ENCODE measurements at places on chromosomes 2 and 18. TPM values are rescaled to one million over a fixed set of nuclear protein-coding genes. Genes with fewer than 3 reads are reported as not detected.

DNA sequence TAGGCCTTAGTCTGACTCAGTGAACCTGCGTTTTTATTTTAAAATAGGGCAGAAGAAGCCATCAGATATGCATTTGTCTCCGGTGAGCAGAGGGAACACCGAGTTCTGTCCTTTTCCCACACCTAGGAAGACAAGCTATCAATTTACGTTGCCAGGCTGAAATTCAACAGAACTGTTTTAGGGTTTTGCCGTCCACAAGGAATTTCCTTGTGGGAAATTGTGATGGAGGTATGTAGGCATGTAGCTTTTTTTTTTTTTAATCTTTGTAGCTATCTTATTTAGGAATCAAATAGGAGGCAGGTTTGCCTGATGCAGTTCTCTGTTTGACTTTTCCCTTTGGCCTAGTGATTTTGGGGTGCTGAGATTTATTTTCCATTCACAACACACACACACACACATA, 62.0 kb upstream of the ASAP2 start:
- no peak for DNase-seq
- H3K27me3 ChIP-seq, result peaks cover 12% of the 10 kb centered on the region
- H3K36me3 ChIP-seq, result no peaks in the 10 kb centered on the region
- peaks cover 2% of the 10 kb centered on the region for H3K4me1 ChIP-seq
- H3K4me3 ChIP-seq, result no peak overlapping the region
- H3K27ac ChIP-seq, result no peak overlapping the region

TBC1D8 gene
- total RNA-seq, result 14.6 TPM

GRCh38 chr2:98556344-98557033, 51.8 kb downstream of the COA5 start:
- H3K4me3 ChIP-seq, result no peak overlapping the region
- no peaks in the 10 kb centered on the region for H3K4me1 ChIP-seq
- H3K27ac ChIP-seq, result no peak overlapping the region
- peaks cover 5% of the 10 kb centered on the region for H3K27me3 ChIP-seq

CAPN14 gene
- 0.25 TPM for total RNA-seq

DNA sequence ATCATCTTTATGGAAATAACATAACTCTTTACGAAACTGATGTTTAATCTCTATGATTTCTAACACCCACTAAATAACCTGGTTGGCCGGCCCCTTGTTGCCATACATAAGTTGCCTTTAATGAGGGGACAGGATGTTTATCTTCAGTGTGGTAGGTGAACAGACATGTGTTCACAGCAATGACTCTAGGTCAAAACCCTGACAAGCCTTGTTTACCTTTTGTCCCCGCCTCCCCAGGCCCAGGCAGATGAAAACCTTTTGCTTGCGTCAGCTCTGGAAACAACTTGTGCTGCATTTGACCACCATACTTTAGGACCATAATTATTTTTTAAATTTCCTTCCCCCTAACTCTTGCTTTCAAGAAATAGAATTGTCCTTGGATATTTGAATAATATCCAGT, 2.9 kb upstream of the DSG4 start:
- H3K36me3 ChIP-seq, result no peaks in the 10 kb centered on the region
- H3K4me3 ChIP-seq, result no peak overlapping the region
- H3K4me1 ChIP-seq, result no peaks in the 10 kb centered on the region
- no peak for DNase-seq
- H3K27ac ChIP-seq, result no peak overlapping the region

- no peak overlapping the region for H3K4me3 ChIP-seq
- H3K4me1 ChIP-seq, result no peaks in the 10 kb centered on the region
- no peak overlapping the region for H3K27ac ChIP-seq
These were observed 55.9 kb downstream of the ALK start for GRCh38 chr2:29865512-29865911.

COX7A2L gene
- 98.8 TPM for total RNA-seq

- no peaks in the 10 kb centered on the region for H3K36me3 ChIP-seq
- no peak for DNase-seq
- no peak overlapping the region for H3K27ac ChIP-seq
- H3K27me3 ChIP-seq, result no peaks in the 10 kb centered on the region
- peaks cover 5% of the 10 kb centered on the region for H3K4me1 ChIP-seq
- H3K4me3 ChIP-seq, result no peak overlapping the region
These were observed 48.4 kb downstream of the MAP2 start for GRCh38 chr2:209472112-209472832.

- DNase-seq, result no peak
- H3K4me1 ChIP-seq, result no peaks in the 10 kb centered on the region
- H3K4me3 ChIP-seq, result no peak overlapping the region
- H3K27ac ChIP-seq, result no peak overlapping the region
- no peaks in the 10 kb centered on the region for H3K36me3 ChIP-seq
These were observed 41.8 kb upstream of the ATG16L1 start for GRCh38 chr2:233209533-233210171.

GRCh38 chr2:110126086-110126773, 10.6 kb upstream of the MALL start:
- no peaks in the 10 kb centered on the region for H3K4me1 ChIP-seq
- no peak overlapping the region for H3K27ac ChIP-seq
- DNase-seq, result no peak

- no peaks in the 10 kb centered on the region for H3K36me3 ChIP-seq
- peaks cover 5% of the 10 kb centered on the region for H3K4me1 ChIP-seq
- H3K27me3 ChIP-seq, result peaks cover 5% of the 10 kb centered on the region
- no peak overlapping the region for H3K4me3 ChIP-seq
- H3K27ac ChIP-seq, result no peak overlapping the region
These were observed 2.5 kb downstream of the GALNT3 start for GRCh38 chr2:165791421-165792103.

- peaks cover 23% of the 10 kb centered on the region for H3K27me3 ChIP-seq
- H3K4me3 ChIP-seq, result peak within 1 kb of the TSS; percentile 92
- H3K36me3 ChIP-seq, result peaks cover 7% of the 10 kb centered on the region
These were observed at the start of gene CACNB4 for GRCh38 chr2:152098496-152099366. CACNB4 (minus strand) TSS chr2:152099044.

GRCh38 chr2:111668274-111668616, 215.7 kb downstream of the ANAPC1 start:
- H3K27me3 ChIP-seq, result no peaks in the 10 kb centered on the region
- H3K4me1 ChIP-seq, result peaks cover 7% of the 10 kb centered on the region
- H3K36me3 ChIP-seq, result peaks cover 16% of the 10 kb centered on the region
- DNase-seq, result no peak

GRCh38 chr2:173972636-173973035, 7.5 kb upstream of the SP3 start:
- DNase-seq, result no peak
- H3K4me3 ChIP-seq, result no peak overlapping the region
- no peak overlapping the region for H3K27ac ChIP-seq
- H3K36me3 ChIP-seq, result no peaks in the 10 kb centered on the region
- no peaks in the 10 kb centered on the region for H3K4me1 ChIP-seq
- no peaks in the 10 kb centered on the region for H3K27me3 ChIP-seq

GRCh38 chr2:156719036-156719435, 282.9 kb downstream of the GPD2 start:
- no peak overlapping the region for H3K4me3 ChIP-seq
- DNase-seq, result no peak
- peaks cover 1% of the 10 kb centered on the region for H3K27me3 ChIP-seq
- H3K27ac ChIP-seq, result no peak overlapping the region

DNA sequence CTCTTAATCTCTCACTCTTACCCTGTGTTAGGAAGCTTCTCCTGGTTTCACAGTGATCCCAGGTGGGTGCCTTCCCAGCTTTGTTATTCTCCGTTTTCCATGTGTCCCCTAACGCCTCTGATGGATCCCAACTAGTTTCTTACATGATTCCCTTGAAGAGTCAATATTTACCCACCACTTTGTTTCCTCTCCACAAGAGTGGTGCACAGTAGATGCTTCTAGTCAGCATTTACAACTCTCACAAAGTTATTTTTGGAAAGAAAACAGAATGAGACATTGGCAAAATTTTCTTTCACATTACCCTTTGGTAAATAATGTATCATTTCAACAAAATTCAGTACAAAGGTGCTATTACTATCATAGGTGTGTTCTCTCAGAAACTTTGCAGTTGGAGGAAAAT, 1611.1 kb upstream of the ZEB2 start:
- no peak overlapping the region for H3K4me3 ChIP-seq
- no peaks in the 10 kb centered on the region for H3K36me3 ChIP-seq

GRCh38 chr18:37298816-37299215, 266.8 kb downstream of the CELF4 start:
- H3K4me1 ChIP-seq, result peaks cover 6% of the 10 kb centered on the region
- no peak overlapping the region for H3K4me3 ChIP-seq
- no peak overlapping the region for H3K27ac ChIP-seq
- H3K36me3 ChIP-seq, result no peaks in the 10 kb centered on the region

ZNF24 gene
- total RNA-seq, result 59.2 TPM

GRCh38 chr2:211027976-211028375, 471.6 kb downstream of the CPS1 start:
- H3K36me3 ChIP-seq, result peaks cover 11% of the 10 kb centered on the region
- no peak overlapping the region for H3K4me3 ChIP-seq
- H3K4me1 ChIP-seq, result no peaks in the 10 kb centered on the region

SERPINB4 gene
- not detected for total RNA-seq

GRCh38 chr2:62447411-62447810, 58.6 kb downstream of the TMEM17 start:
- H3K27ac ChIP-seq, result no peak overlapping the region
- DNase-seq, result no peak
- no peaks in the 10 kb centered on the region for H3K27me3 ChIP-seq
- H3K4me1 ChIP-seq, result no peaks in the 10 kb centered on the region
- no peaks in the 10 kb centered on the region for H3K36me3 ChIP-seq
- no peak overlapping the region for H3K4me3 ChIP-seq

GRCh38 chr2:17287183-17287582, 231.1 kb downstream of the RAD51AP2 start:
- no peaks in the 10 kb centered on the region for H3K27me3 ChIP-seq
- no peak overlapping the region for H3K27ac ChIP-seq
- peaks cover 4% of the 10 kb centered on the region for H3K36me3 ChIP-seq

GKN1 gene
- total RNA-seq, result not detected

UGT1A4 gene
- not detected for total RNA-seq

IL1RL2 gene
- not detected for total RNA-seq

PGAP1 gene
- 175 TPM for total RNA-seq

TMEM247 gene
- not detected for total RNA-seq

GRCh38 chr2:218558986-218559385, 9.2 kb downstream of the USP37 start:
- no peaks in the 10 kb centered on the region for H3K36me3 ChIP-seq
- no peaks in the 10 kb centered on the region for H3K4me1 ChIP-seq
- DNase-seq, result no peak
- H3K4me3 ChIP-seq, result no peak overlapping the region
- no peaks in the 10 kb centered on the region for H3K27me3 ChIP-seq

C2orf66 gene
- 0.34 TPM for total RNA-seq

MOCOS gene
- 1.3 TPM for total RNA-seq

DNA sequence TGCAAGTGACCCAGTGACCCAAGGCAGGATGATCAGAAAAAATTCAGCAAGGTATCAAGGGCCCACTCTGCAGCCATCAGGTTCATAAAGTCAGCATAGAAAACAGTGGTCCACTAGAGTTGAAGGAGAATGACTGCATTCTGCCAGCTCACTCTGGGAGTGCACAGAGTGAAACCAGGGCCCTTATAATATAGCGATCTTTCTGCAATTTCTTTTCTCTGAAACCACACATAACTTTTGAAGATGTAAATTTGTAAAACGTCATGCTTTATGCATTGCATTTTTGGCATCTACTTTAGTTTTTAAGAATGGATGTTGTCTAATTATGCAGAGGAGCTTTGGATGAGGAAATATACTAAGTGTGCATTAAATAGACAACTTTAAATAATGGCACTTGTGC, 225.0 kb upstream of the SMIM21 start:
- no peaks in the 10 kb centered on the region for H3K36me3 ChIP-seq
- no peak for DNase-seq
- no peak overlapping the region for H3K4me3 ChIP-seq
- peaks cover 3% of the 10 kb centered on the region for H3K27me3 ChIP-seq
- peaks cover 6% of the 10 kb centered on the region for H3K4me1 ChIP-seq

DNA sequence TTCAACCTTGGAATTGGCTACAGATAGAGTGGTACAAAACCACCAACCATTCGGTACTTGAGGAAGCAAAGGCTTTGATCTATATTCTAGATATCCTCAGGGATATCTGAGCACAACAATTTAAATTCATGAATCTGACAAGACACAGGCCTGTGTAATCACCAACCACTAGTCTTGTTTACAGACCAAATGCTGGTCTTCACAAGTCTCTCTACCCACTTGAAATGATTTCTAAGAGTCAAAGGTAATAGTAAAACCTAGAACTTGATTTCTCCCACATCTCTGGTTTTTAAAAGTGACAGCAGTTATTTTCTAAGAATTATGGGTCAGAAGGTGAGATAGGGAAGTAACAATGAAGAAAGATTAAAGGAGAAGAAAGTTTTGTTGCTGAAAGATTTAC, 613.7 kb upstream of the ACVR2A start:
- no peak overlapping the region for H3K27ac ChIP-seq
- no peaks in the 10 kb centered on the region for H3K4me1 ChIP-seq
- no peak for DNase-seq

GRCh38 chr2:241944821-241945220, 75.3 kb downstream of the RTP5 start:
- H3K27ac ChIP-seq, result no peak overlapping the region
- H3K27me3 ChIP-seq, result peaks cover 4% of the 10 kb centered on the region
- DNase-seq, result no peak
- H3K4me1 ChIP-seq, result no peaks in the 10 kb centered on the region

- H3K27ac ChIP-seq, result peak overlapping the region; percentile 81
- H3K36me3 ChIP-seq, result peaks cover 4% of the 10 kb centered on the region
- peaks cover 8% of the 10 kb centered on the region for H3K27me3 ChIP-seq
- H3K4me1 ChIP-seq, result peaks cover 15% of the 10 kb centered on the region
- no peak overlapping the region for H3K4me3 ChIP-seq
These were observed 10.7 kb upstream of the RNU4ATAC start for GRCh38 chr2:121519732-121520640.

GRCh38 chr2:159199761-159200465, 86.6 kb downstream of the WDSUB1 start:
- H3K4me1 ChIP-seq, result peaks cover 34% of the 10 kb centered on the region
- peak overlapping the region; percentile 79 for H3K27ac ChIP-seq
- no peak for DNase-seq
- H3K4me3 ChIP-seq, result peak overlapping the region; percentile 43

ALPI gene
- total RNA-seq, result not detected

GRCh38 chr18:2602844-2603243, 31.5 kb downstream of the NDC80 start:
- no peak overlapping the region for H3K27ac ChIP-seq
- H3K27me3 ChIP-seq, result no peaks in the 10 kb centered on the region
- no peak for DNase-seq
- H3K4me1 ChIP-seq, result no peaks in the 10 kb centered on the region

DNA sequence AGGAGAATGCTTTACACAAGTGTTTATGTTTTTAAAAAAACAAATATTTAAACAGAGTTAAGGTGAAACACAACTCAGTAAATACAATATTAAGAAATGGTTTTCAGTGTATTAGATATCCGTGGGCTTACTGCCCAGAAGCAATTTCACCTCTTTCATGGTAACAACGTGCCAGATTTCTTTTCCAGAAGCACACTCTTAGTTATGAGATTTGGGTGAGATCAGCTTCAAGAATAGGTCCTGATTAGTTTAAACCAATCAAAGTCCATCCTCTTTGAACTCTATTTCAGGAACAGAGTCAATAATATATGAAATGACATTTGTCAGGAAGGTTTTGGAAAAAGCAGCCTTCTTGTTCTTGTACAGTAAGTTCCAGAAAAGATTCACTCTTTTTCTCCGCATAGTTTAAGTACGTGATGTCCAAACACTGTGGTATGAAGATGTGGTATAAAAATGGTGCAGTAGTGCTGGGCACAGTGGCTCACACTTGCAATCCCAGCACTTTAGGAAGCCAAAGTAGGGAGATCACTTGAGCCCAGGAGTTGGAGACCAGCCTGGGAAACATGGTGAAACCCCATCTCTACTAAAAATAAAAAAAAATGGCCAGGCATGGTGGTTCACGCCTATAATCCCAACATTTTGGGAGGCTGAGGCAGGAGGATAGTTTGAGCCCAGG, 14.7 kb downstream of the USP34 start:
- H3K27me3 ChIP-seq, result peaks cover 2% of the 10 kb centered on the region
- H3K4me1 ChIP-seq, result no peaks in the 10 kb centered on the region
- H3K27ac ChIP-seq, result no peak overlapping the region
- DNase-seq, result no peak
- H3K36me3 ChIP-seq, result no peaks in the 10 kb centered on the region

TM4SF20 gene
- total RNA-seq, result not detected
